ENCODE measurements at places on chromosomes 4 and X.

DNA sequence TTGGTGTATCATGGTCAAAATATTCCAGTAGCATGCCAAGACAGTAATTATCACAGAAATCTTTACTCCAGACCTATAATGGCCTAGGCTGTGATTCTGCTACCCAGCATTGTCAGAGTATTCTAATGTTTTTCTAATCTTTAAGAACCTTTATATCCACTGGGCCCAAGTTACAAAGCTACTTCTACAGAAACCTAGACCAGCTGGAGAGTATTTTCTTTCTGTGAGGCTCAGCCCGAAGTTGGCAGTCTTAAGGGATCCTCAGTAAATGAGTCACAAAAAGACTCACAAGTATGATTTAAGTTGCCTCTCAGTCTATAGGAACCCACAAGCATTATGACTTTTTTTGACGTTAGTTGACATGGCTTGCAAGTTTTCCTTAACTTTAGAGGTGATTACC is 638.5 kb upstream of the FAM241A start:
- no peak for DNase-seq

GRCh38 chr4:2915789-2916188 is 47.4 kb downstream of the NOP14 start:
- DNase-seq = no peak

- DNase-seq = no peak
Measured at GRCh38 chrX:45830343-45830742, 629.7 kb upstream of the DIPK2B start.

GRCh38 chr4:52296341-52296740 is 245.2 kb downstream of the SPATA18 start:
- DNase-seq = no peak

- no peak for DNase-seq
Measured at GRCh38 chrX:78957049-78957767, 12.0 kb downstream of the P2RY10 start.
